Stimulated activated CD8-positive, alpha-beta memory T cell treated with anti-CD3 and anti-CD28 coated beads, Interleukin-7, amount 100 ng/mL, for 1 hour (primary cell): ENCODE measurements at places on chromosomes 3 and 15.

DNA sequence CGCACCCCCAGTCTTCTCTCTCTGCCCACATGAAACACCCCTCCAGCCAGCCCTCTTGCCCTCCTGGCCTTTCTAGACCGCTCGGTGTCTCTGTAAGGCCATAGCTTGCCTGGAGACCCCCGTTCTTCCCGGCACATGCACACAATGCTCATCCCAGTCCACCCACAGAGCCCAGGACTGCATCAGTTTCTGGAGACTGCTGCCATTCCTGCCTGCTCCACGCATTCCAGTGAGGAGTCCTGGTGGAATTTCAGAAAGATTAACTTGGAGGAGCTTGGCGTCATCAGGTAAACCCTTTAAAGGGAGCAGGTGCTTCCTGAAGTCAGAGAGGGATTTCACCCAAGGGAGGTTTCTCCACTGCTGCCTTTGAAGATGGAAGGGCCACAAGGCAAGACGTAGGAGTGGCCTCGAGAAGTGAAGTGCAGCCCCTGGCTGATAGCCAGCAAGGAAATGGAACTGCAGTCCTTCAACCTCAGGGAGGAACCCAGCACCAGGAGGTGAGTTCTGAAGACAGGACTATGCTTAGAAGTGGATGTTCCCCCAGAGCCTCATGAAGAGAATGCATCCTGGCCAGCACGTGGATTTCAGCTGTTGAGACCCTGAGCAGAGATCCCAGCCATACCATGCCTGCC is 19.2 kb downstream of the SLC41A3 start:
- no peak for DNase-seq

GRCh38 chr3:149280671-149281349 is 52.6 kb downstream of the TM4SF18 start:
- DNase-seq = no peak

- DNase-seq = no peak
These were observed 50.0 kb downstream of the DHX30 start for GRCh38 chr3:47852604-47853602.

GRCh38 chr3:27715863-27716262 is 6.3 kb downstream of the EOMES start:
- no peak for DNase-seq

DNA sequence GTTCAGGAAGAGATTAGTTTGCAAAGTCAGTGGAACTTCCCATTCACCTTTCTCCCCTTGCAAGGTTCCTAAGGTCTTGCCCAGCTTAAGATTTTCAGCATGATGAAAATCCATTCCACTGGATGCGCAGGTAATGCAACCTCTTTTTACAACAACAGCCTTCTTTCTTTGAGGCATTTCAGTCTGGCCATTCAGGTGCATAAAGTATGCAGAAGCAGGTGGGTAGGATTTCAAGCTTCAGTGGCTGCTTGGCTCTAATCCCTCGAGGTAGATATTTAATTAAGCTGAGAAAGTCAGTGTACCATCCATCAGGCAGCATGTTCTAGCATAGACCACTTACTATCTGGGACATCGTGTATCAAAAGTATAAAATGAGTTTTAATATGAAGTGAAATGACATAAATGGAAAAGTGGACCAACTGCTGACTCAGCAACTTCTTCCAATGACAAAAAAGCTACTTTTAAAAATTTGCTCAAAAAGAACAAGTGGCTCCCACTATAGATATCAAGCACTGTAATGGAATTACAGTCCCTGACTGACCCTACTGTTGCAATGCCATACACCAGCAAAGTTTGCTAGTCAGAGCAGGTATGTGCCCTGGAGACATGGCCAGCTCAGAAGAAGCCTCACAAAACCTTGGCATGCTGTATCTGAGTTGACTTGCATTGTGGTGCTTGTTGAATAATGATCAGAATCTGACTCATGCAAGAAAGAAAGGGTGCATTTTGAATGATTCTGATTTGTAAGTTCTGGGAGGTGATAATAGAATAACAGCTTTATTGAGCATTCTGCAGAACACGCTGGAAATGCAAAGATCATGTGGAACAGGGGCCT is 459.9 kb upstream of the MCTP2 start:
- DNase-seq = no peak

GRCh38 chr3:56826831-56827722 is 25.3 kb upstream of the ARHGEF3 start:
- no peak for DNase-seq

GRCh38 chr3:149566292-149566975 is 91.4 kb downstream of the WWTR1 start:
- no peak for DNase-seq

- DNase-seq = no peak
These were observed 43.5 kb downstream of the PHC3 start for GRCh38 chr3:170137986-170138385.

GRCh38 chr3:17469954-17470353 is 272.5 kb downstream of the TBC1D5 start:
- no peak for DNase-seq

- DNase-seq = no peak
These were observed 35.2 kb downstream of the BHLHE40 start for GRCh38 chr3:5014391-5014790.

- no peak for DNase-seq
These were observed 1.8 kb upstream of the LARP6 start for GRCh38 chr15:70855764-70856163.

DNA sequence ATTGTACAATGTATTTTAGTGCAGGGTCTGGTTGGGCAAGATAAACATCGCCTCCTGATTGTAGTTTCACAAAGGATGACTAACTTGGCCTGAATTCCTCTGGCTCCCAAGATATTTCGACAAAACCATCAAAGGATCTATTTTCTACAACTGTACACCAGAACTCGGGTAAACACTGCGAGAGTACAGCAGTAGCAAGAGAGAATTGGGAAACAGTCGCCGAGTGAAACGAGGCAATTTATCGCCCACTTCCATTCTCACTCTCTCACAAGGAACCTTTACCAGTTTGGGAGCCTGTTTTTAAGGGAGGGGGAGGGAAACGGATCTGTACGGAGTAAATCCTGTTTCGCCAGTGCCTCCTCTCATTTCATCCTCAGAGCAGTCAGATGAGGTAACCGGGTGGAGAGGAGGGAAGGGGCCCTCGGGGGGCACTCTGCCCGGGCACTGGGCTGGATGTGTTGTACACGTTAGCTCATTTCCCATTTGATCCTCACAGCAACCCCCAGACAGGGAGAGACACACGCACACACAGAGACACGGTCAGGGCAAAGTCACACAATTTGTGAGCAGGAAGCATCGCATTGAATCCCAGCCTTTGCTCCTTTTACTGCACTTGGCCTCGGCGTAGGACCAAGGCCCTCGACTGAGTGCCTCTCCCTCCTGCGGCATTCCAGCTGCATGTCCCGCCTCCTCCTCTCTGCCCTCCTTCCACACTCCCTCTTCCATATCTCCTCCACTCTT is 120.1 kb downstream of the LIPC start:
- DNase-seq = no peak

DNA sequence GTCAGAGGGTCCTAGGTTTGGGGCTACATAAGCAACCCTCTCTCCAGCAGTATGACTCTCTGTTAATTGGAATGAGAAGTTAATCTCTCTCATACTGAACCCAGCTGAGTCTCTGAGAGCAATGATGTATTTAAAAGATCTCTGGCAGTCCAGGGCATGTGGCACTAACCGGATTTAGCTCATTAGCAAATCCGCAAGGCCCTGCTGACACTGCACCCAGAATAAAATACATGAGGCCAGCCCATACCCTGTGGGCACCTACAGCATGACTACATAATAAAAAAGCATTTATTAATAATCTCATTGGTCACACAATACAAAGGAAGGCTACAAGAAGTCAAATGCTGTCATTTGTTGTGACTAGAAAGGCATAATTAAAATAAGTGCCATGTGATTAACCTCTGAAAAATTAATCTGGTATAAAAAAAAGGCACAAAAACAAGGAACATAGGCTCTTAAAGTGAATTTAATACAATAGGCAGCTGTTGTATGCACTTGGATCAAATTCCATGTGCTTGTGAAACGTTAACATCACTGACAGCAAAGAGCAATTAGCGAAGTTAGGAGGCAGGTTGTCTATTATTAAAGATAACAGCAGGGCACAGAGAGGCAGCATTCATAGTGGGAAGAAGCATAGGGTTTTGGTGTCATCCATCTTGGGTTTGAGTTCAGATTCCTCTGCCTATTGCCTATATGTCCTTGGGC is 381.2 kb downstream of the WDR72 start:
- DNase-seq = no peak

DNA sequence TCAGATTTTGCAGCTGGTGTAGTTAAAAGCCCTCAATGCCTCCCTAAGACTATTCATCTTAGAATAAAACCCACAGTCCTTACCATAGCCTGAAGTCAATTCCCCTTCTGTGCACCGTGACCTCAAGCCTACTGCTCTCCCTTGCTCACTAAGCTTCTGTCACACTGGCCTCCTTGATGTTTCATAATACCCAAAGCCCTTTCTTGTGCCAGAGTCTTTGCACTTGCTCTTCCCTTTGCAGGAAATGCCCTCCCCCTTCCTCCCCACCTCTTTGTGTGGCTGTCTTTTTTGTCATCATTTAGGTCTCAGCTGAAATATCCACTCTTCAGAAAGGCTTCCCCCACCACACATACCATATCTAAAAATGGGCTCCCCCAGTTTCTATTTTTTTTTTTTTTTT is 4.2 kb upstream of the PLEKHO2 start:
- DNase-seq = no peak

- no peak for DNase-seq
These were observed 111.7 kb upstream of the TP63 start for GRCh38 chr3:189519458-189519857.

DNA sequence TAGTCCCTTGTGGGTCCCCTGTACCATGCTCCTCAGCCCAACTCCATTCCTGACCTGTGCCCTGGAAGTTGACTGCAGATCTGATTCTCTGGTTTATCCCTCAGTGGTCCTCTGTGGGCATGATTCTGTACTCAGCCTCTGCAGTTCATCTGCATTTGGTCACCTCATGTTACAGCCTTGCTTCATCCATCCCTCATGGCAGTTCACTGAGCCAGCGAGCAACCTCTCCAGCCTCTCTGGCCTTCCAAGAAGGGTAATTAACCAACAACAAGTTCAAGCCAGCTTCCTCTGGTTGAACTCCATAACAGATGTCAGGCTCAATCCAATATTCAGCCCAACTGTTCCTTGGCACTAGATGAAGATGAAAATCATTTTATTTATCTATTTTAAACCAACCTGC is 509.5 kb downstream of the NTRK3 start:
- no peak for DNase-seq

- DNase-seq = no peak
These were observed 697 bp upstream of the RAB5A start for GRCh38 chr3:19945969-19946831.

DNA sequence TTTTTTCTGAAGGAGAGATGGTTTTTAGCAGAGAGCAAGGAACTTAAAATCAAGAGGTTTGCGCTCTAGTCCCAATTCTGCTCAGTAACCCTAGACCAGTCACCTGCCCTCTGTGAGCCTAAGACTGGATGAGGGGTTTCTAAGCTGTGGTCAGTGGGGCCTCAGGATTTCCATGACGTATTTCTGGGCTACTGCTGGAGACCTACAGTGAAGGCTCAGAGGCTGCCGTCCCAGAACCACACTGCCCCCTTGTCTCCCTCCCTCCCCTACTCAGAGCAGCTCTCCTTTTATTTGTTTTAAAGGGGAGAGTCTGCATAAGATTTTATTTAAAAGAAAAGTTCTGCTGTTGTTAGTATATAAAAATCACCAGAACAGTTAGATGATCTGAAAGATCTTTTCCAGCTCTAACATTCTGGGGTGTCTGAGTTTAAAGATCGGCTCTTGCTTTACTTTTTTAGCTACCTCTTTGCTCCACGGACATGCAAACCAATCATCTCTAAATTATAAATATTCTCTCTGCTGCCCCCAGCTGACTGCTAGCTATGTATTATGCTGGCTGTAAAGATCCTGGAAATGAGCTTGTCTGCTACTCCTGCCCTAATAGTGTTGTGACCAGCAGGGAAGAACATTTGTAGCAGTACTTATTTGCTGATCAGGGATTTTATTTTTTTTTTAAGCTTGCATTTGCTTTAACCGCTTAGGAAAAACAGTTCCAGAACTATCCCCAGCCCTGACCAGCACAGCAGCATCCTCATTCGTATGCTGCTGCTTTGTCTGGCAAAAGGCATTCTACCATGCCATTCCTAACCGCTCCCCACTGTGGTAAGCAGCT is 28.6 kb upstream of the NDUFB4 start:
- DNase-seq = no peak

DNA sequence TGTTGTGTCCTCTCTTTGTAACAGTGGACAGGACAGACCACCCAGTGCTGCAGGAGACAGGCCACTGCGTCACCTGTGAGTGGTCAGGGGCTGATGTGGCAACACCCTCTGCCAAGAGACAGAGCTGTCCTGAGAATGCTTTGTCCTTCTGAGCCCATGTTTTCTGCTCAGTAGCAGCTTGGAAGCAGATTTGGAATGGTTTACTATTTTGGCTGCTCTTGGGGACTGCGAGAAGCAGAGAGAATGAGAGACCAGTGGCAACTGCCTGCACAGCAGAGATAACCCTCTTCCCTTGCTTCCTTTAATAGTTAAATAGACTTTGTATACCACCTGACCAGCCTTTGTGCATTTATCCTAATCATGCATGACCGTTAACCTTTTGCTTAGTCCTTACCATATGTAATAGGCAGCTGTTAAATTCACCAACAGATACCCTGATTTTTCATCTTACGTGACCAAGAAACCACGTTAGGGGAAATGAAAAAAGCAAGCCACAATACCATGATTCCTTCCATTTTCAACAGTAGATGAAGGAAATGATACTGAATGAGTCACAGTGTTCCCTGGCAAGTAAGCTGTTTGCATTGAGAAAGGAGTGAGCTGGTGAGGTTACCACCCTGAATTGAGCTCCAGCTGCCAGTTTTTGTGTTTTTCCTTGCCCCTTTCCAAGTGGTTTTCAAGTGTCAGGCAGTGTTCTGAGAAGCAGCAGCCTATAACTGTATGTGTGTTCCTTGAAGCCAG is 35.5 kb downstream of the B3GALNT1 start:
- no peak for DNase-seq

GRCh38 chr15:45645026-45645980 is 10.5 kb downstream of the SQOR start:
- DNase-seq = no peak

GRCh38 chr3:167938516-167938915 is 157.2 kb downstream of the GOLIM4 start:
- DNase-seq = no peak

DNA sequence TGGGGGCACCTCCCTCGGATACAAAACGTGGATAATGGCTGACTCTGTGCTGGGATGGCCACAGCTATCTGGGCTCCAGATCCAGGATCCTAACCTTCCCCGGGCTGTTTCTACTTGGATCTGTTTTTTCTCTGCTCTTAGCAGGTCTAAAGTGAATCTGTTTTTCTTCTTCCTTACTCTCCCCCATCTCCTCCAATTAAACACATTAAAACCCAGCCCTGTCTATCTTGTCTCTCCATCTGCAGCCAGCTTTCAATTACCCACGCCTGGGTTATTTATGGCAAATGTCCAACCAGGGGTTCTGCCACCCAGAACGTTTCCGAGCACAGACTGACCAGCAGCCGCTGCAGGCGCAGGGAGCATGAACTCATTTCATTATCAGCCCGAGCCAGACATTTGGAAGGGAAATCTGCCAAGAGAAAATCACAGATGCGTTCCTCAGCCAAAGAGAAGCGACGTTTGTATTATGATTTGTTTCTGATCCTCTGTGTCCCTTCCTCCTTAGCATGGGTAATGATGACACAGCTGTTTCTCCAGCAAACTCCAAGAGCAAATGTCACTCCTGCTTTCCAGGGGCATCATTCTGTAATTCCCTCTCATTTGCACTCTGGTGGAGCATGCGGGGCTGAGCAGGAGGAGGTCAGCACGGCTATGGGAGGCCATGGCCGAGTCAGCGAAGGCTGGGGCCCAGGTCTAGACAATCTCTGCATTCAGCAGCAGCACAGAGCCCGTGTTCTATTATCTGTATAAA is 42.0 kb downstream of the UMPS start:
- DNase-seq = no peak

GRCh38 chr15:93466380-93466779 is 377.4 kb upstream of the RGMA start:
- no peak for DNase-seq
